Stimulated activated CD4-positive, alpha-beta T cell treated with anti-CD3 and anti-CD28 coated beads, TNF-alpha, amount 100 ng/mL, for 4 hours (primary cell): ENCODE measurements at places on chromosomes 12 and 14.

DNA sequence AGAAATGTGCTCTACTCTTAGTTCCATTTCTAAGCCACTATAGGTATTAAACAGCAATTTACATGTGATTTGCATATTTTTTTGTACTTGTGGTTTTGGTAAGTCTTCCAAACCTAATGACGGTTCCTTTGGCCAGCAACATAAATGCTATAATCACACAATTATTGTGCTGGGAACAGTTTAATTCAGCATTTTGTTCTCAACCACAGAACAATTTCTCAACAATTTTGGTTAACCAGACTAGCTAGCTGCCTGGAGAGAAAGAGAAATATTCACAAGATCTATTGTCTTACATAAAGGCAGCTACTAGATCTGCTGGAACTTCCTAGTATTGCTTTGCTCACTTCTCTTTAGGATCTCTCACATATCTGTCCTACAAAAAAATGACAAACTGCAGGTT is 265.3 kb downstream of the SOX5 start:
- DNase-seq: no peak

DNA sequence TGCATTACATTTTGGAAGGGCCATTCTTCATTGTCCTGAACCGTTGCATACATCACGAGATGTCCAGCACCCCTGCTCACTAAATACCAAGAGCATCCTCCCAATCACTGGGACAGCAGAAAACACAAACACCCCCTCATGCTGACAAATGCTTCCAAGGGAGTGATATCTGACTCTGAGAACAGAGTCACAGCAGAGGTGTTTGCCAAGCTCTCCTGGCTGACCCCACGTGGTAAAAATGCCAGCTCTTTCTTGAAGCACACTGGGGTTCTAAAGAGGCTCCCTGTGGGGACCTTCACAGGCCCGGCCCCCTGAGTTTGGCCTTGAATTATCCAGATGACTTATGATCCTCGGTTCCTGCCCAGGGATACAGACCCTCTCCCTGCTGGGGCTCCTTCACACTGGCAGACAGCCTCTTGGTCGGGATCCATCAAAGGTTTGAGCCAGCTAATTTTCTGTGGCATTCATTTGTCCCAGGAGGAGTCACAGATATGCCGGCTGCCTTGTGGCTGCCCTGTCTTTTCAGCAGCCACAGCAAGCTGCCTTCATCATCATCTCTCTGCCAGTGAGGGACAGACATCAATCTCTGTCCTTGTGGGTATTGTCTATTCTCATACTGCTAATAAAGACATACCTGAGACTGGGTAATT is 43.1 kb upstream of the PSMC1 start:
- DNase-seq: no peak

- DNase-seq: no peak
Measured at GRCh38 chr12:58995666-58996363, 75.5 kb upstream of the LRIG3 start.

DNA sequence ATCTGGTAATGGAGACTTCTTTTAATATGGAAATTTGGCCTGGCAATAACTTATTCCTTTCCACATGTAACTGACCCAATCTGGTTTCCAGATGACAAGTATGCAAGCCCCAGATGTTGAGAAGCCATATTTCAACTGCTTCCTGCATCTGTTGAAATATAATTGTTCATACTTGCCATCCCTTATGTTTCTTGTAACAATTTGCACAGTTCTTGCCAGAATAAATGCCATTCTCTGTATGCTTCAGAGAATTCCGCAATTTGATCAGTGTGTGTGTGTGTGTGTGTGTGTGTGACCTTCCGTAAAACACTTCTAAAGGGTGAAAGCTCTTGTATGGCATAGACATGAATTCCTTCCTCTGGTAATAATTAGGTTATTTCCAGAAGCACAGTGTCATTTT is 1.8 kb upstream of the CLEC2A start:
- no peak for DNase-seq

GRCh38 chr12:69583203-69583602 is 2.1 kb upstream of the CCT2 start:
- DNase-seq: no peak

DNA sequence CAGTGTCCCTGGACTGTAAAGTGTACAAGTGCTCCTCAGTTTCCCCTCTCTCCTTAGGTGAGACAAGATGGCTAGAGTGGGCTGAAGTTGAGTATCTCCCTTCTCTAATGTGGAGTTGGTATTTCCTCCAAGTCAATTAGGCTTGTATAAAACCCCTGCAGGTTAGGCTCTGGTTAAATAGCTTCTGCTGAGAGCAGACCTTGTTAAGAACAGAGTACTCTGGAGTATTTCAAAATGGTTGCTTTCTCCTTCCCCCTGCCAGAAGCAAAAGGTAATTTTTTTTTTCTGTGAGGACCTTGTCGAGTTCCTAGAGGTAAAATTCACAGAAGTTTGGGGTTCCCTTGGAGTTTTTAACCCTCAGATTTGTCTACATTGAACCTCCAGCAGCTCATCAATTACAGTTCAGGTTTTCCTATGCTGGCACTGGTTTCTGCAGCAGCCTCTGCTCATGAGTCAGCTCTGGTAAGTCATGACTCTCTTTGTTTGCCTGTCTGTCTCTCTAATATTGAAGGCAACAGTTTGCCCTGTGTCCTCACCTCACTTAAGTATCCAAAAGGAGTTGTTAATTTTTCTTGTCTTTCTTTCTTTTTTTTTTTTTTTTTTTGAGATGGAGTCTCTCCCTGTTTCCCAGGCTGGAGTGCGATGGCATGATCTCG is 27.8 kb upstream of the GLIPR1 start:
- no peak for DNase-seq

DNA sequence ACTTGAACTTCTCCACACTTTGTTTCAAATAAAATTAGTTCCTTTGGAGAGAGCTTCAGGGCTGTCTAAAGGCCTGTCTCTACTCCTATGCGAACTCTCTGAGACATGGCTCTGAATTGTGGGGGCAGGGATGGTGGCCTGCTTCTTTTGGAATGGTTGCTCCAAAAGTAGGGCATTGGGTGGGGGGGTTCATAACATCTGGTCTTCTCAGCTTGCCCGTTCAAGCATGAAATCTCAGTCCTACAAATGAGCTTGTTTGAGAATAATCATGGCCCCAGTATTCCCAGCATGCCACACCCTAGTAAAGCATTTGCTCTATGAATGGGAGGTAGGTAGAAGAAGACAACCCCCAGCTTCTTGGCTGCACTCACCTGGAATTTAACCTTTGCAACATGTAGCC is 6.7 kb downstream of the GPR135 start:
- DNase-seq: no peak

DNA sequence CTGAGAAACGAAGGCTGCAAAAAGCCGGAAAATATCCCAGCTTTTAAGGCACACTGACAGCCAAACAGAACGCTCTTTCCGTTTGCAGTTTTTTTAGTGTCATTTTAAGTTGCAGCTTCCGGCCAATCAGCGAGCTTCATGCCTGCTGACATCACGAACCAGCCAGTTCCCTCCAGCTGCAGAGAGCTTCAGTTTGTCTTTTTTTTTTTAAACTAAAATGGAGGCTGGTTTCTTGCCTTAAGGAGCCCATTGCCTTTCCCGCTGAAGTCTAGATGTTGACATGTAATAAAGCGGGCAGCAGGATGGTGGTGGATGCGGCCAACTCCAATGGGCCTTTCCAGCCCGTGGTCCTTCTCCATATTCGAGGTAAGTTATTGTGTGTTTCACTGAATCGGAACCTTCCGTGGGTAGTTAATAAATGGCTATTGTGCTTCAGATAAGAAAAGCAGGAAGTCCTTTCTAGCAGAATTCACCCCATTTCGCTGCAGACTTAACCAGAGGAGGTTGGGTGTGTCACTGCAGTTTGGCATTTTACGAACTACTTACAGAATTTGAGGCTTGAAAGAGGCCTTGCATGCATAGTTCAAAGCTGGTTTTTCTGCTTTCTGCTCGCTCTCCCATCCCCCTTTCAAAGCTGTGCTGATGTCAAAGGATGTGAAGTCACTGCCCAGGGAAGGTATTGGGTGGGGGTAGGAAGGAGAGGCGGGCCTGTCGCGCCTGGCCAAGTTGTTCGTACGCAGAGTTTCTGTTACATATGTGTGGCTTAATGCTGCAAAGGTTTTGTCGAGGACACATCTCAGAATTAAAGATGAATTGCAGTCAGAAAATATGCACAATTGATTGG is 48.4 kb downstream of the PPP2R5C start:
- peak; percentile 65 for DNase-seq
